ENCODE measurements at places on chromosomes 5 and 9.

GRCh38 chr5:168030912-168031311 is 260.5 kb upstream of the WWC1 start:
- DNase-seq, result no peak

DNA sequence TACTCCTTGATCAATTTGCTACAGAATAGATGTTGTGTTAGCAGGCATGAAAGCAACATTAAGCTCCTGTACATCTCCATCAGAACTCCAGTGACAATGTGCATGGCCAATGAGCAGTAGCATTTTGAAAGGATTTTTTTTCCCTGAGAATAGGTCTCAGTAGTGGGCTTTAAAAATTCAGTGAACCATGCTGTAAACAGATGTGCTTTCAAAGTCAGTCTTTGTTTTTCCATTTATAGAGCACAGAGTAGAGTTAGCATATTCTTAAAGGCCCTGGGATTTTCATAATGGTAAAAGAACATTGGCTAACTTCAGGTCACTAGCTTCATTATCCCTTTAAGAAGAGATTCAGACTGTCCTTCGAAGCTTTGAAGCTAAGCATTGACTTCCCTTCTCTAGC is 150.8 kb downstream of the VPS13A start:
- DNase-seq, result no peak

DNA sequence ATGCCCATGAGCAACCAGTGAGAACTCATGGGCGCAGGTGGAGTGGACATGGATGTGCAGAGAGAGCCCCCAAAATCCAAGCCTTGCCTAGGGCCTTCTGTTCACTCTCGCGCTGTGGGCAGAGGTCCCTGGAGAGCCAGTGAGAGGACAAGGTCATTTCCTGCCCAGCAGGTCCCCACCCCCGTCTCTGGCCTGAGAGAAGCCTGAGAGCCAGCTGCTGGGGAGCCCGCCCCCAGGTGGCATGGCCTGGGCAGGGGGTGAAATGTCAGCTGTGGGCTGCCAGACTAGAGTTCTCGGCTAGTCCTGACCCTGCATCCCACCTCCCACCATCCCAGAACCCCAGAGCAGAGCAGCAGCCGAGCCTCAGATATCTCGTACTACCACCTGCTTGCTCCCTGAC is 85.3 kb downstream of the BARX1 start:
- DNase-seq, result no peak

DNA sequence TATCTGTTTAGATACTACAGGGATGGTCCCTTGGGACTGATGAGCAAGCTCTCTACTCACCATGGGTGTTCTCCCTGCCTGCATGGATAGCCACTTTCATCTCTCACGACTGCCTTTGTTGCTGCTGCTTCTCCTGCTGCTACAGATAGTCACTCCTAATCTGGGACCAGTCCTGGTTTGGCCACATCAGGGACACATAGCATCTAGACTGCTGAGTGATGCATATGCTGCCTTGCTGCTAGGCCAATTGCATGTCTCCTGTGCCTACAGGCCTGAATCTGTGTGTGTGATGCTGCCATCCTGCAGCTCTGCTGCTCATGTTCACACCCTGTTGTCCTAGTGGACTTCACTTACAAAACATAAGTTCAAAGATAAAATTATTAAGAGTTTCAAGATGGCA is 297.1 kb downstream of the HCN1 start:
- DNase-seq, result no peak

DNA sequence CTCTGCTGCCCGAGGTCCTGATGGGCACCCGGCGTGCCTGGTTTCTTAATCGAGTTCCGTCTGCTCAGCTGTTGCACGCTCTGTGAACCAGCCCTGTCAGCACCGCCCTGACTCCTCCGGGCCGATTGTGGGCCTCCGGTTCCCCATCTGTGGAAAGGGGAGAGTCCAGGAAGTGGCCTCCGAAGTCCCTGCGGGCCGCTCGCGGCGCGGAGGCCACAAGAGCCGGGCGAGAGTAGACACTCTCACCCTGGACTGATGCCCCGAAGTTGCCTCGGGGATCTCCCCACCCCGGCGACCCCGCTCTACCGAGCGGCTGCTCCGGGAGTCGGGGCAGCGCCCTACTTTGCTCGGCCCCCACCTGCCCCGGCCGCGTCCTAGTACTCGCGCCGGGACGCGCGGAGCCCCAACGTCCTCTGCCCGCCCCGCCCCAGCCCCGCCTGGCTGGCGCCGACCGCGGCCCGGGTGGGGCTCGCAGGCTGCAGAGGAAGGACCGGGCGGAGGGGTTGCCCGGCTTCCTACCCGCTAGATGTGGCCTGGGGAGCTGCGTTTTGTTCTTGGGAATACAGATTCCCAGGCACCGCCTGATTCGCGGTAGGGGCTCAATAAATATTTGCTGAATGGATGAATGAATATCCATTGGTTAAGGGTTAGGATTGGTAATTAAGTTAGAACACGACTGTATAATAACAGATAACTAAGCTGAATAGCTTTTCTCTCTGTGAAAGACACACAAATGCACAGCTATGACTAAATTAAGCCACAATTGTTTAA is 935 bp upstream of the ZNF367 start:
- peak; percentile 70 for DNase-seq

- DNase-seq, result no peak
These were observed 63.4 kb upstream of the RNU6ATAC start for GRCh38 chr9:134227451-134228411.

- DNase-seq, result peak; percentile 15
These were observed 789 bp downstream of the COL27A1 start for GRCh38 chr9:114155995-114156656.

GRCh38 chr5:154543380-154543779 is 65.4 kb upstream of the HAND1 start:
- DNase-seq, result no peak

GRCh38 chr5:75340714-75341478 is 3.9 kb downstream of the HMGCR start:
- DNase-seq, result no peak

DNA sequence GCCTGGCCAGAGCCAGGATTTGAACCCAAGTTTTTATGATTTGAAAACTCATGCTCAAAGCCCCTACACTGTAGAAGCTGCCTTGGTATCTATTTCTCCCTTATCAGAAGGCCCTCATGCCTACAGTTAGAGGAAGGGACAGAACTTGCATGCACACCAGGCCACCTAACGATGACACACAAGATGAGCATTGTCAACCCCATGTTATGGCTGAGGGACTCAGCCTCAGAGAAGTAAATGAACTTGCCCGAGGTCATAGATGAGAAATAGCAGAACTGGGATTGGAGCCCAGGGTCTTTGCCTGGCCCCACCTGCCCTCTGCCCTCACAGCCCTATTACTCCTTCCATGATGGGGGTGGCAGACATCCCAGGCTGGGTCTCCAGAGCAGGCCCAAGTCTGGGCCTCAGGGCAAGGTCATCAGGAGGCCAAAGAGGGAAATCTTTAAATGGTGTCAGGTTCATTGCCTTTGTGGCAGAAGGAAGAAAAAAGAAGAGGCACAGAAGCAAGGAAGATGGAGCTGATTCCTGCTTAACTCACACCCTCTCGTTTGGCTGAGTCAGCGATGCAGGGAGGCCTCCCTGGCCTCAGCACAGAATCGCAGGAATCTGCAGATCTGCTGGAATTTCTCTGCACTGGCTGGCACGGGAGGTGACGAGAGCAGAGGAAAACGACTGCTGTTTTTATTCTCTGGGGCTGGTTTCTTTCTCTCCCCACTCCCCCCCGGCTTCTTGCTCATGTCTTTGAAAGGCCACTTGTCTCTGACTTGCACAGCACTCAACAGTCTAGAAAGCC is 20.6 kb upstream of the CRB2 start:
- DNase-seq, result no peak

DNA sequence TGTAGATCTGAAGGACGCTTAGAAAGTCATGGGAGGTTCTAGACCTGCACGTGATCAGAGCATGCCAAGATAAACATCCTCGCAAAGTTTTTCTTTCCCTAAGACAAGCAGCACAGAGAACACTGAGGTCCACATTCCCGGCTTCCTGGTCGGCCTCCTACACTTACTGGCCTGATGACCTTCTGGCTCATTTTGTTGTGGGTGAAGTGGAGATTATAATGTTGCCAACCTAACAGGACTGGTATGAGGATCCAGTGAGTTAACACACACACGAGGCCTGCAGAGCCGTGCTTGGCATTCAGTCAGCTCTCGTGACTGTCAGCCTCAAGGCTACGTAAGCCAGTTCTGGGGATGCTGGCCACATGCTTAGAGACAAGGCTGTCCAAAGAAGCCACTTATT is 186.0 kb downstream of the TENT4A start:
- DNase-seq, result no peak

GRCh38 chr9:1098551-1098950 is 48.4 kb downstream of the DMRT2 start:
- DNase-seq, result no peak

DNA sequence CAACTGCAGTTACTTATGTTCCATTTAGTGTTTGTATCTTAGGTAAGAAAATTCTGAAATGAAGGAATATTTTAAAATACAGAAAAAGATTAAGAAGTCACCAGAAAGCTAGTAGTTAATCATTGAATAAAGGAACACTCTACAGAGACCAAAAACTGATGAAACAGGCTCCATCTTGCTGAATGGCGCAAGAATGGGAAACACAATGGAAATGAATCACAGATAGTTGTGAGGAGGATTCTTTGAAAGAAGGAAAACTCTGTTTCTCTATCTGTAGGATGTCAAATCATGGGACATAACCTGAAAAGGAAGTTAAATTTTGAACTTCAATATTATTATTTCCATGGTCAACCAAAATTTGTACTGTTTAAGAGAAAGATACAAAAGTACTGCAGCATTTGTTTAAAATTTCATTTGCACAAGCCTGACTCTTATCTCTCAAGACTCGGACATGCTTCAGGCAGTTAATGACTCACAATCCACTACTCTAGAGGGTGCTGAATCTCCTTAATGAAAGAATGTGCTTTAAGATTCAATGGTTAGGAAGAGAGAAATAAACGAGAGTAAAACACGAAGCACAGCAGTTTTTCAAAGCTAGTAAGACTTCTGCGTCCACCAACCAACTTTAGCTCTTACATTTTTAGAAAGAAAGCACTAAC is 1064.4 kb upstream of the DMAC1 start:
- DNase-seq, result no peak

DNA sequence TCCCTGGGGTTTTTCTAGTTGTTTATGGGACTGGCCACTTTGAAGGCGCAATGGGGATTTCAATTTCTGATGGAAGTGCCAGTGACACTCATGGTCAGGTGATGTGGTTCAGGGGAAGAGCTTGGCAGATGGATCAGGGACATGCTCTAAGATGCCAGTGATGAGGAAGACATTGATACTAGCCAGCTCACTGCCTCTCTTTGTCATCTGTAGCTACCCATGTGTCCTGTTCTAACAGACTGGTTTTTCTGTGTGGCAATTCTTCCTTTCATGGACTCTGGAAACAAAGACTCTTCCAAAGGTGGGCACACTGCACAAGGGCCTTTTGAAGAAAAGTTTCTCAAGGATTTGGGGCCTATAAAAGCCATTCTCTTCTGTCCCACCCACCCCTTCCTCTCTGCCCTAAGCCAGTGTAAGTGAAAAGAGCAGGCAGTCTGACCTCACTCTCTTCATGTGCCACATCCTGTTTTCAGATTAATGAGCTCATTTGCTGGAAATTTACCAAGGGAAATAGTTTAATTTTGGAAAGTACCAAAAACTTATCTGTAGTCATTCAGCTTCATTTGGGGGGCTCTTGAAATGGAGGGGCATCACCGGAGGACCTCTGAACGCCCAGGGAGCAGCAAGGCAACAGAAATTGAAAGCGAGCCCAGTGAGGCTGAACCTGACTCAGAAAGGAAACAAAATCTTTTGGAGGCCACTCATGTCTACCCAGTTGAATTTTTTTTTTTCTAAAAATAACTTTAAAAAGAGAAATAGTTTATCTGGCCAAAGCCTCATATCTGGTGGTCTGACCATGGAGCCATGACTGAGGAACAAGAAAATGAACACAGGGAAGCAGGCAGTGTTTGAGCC is 4.9 kb upstream of the TRAF1 start:
- peak; percentile 72 for DNase-seq

- no peak for DNase-seq
These were observed 2.0 kb downstream of the ISL1 start for GRCh38 chr5:51385216-51385615.

DNA sequence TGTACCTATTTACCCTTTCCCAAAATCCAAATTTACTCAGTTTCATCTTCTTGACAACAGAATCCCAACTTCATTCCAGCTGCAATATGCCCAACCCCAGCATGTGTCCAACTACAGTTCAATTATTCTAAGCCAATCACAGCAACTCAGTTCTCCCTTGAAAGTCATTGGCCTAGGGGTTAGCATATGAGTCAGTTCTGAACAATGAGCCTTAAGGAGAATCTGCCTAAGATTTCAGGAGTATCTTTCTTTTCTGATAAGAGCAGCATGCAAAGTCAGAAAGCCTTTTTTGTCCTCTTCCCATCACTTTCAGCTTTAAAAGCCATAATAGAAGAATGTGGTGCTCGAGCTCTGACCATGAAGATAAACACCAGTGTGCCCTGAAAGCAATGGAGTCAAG is 44.4 kb upstream of the RASGRF2 start:
- DNase-seq, result no peak

- no peak for DNase-seq
These were observed 48.2 kb downstream of the SLC1A3 start for GRCh38 chr5:36654564-36654963.

DNA sequence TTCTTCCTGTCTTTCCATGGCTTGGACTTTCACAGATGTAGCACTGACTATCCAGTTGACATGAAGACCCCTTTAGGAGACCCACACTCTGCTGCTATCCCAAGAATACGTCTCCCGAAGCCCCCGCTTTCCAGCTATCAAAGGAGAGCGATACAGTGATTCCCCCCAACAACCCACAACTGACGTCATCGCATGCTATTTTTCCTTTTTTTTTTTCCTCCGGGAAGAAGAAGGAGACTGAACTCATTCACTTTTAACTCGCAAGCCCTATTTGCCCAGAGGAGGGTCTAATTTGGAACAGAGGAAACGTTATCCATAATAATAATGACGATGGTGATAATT is 2.1 kb downstream of the PAPPA start:
- DNase-seq, result no peak

- DNase-seq, result no peak
These were observed 281.9 kb upstream of the PUM3 start for GRCh38 chr9:3125602-3126405.

- no peak for DNase-seq
These were observed 47.5 kb upstream of the CLK4 start for GRCh38 chr5:178674334-178674733.

GRCh38 chr5:132370181-132370970 is 866 bp downstream of the SLC22A5 start:
- no peak for DNase-seq

DNA sequence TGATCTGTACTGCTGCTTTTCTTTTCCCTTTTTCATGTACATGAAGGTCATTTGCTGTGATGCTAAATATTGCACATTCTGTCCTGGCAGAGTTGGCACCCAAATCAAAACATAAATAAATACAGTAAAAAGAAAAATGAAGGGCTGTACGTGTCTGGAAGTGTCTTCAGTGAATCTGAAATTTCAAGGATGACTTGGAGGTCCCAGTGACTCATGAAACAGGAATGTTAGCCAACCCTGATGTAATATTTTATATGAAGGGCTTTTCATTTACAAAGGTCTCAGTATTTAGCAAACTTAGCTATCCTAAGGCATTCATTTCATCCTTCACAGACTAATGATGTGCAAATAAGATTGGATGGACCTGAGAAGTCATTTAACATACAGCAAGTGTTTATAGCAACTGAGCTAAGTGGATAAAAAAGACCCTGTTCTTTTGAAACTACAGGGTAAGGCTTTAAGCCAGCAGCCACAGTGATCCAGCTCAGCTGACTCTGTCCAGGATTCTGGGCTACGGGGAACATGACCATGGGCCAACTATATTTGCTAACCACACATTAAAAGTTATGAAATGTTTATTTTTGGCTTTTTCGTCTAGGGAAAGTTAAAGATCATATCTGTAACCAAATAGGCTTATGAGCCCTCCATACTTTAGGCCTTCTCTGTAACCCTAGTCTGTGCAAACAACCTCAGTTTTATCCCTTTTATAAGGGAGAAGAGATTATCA is 104.0 kb upstream of the DMRTA1 start:
- DNase-seq, result no peak

Data from activated CD4-positive, alpha-beta T cell treated with anti-CD3 and anti-CD28 coated beads, Interleukin-2, amount 10 ng/mL, durations not matched to agents 7 days and 5 days (primary cell).